T-helper 9 cell (primary cell): ENCODE measurements at places on chromosomes 11 and 22.

GRCh38 chr11:74780248-74781005 lies 31.8 kb downstream of the RNF169 start:
- DNase-seq = no peak

GRCh38 chr11:131595797-131596196 lies 225.4 kb downstream of the NTM start:
- no peak for DNase-seq

- no peak for DNase-seq
These were observed 1.1 kb downstream of the GVQW3 start for GRCh38 chr11:76382209-76382608.

DNA sequence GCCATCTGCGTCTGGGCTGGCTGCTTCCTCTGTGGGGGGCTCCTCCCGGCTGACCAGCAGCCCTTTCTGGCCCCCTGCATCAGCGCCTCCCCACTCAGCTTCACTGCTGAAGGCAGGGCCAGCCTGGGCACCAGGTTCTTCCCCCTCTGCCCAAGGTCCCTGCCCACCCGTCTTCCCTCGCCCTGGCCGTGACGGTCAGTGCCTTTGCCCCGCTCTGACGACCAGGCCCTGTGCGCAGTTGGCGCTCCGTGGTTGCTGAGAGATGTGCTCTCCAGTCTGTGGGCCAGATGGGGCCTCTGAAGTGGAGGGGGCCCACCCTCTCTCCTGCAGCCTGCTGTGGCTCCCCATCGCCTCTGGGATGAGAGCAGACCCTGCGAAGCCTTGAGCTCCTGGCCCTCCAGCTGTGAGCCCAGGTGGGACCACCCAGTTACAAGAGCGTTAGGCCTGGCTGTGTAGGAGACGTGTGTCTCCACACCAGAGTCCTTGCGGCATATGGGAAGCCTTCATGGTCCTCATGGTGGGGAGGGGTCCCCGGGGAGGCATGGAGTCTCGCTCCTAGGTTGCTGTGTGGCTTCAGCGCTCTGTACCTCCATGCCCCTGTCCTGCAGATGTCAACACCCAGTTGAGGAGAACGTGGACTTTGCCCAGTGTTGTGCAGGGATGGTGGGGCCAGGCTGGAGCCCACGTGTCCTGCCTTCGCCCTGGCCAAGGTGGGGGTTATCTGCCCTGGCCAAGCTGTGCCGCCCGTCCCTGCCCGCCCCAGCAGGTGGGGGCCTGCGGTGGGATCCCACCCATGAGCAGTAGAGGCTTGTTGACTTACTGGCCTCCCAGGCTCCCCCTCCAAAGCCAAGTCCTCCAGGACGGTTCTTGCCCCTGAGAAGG lies 14.2 kb downstream of the LRP5 start:
- DNase-seq = no peak

DNA sequence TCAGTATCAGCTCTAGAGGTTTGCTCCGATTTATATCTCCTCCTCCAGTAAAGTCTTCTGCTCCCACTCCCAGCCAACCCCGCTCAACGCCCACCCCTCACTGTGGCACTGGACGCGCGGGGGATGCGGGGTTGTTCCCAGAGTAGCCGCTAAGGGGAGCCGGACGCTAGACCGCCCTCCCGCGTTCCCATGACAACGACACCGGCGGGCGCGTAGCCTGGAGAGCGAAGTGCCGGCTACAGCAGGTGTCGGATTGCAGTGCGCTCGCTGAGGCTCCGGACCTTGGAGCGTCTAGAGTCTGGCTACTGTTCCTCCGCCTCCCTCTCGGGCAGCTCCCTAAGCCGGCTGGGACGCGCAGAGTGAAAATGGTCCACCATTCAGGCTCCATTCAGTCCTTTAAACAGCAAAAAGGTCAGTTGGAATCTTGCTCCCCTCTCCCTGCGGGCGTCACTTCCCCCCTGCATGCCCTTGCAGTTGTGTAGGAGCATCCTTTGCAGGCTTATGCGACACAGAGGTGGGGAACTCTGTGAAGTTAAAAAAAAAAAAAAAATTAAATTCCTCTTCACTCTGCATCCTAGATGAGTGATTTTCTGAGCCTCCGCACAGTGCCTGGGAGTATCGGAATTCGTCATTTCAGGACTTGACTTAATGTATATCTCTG lies at the start of gene ANO3:
ANO3 (plus strand) TSS at position 220 of the 661 bp plus-strand sequence; CDS start at position 366, 146 bp downstream.
- no peak for DNase-seq

- DNase-seq = no peak
These were observed 487.2 kb downstream of the MN1 start for GRCh38 chr22:27314276-27314807.

GRCh38 chr11:67558084-67558772 lies 25.4 kb upstream of the GSTP1 start:
- no peak for DNase-seq

DNA sequence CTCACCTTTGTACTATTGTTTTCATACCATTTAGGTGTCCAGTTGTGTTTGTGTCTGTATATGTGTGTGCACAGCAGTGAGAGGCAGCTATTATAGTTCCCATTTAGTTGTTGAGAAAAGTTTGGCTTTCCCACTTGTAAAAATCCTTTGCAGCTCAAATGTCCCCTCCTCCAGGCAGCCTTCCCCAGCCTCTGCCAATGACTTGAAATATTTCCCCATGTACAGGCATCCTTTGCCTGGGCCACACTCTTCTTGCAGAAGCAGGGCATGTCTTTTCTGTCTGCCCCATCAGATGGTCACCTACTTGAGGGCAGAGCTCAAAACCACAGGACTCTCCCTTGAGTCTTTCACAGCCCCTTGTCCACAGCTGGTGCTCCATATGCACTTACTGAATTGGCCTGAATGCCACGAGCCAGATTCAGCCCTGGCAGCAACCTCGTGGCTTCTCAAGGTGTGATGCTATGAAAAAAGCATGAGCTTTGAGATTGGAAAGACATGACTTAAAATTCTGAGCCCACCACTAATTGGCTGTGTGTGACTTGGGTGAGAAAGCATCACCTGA lies 39.3 kb downstream of the MYEOV start:
- DNase-seq = no peak

DNA sequence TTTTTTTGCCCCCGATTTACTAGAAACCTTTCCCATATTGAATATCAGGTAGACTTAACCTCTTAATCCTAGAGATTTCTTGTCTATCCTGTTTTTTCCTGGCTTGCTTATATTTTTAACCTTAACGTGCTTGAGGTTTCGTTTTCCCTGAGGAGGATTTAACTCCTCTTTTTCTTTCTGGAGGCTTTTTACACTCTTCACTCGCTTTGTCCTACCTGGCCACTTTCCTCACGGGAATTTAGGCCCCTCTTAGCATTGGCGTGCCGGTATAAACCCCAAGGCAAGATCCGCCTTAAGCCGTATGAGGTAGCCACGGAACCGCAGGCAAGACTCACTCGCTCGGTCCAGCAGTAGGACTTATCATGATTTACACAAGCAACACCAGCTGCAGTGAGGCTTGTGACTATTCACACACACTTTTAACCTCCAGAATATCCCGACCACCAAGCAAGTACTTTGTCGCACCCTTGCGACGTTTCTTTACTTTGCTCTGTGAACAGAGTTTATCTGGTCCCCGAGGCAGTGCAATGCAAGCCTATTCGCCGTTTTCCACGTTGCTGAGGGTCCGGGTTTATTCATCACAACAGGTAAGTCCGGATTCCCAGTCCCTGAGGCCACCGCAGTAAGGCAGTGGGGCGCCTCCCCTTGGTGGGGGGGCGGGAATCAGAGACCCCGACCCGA lies 20.6 kb upstream of the ALDH3B2 start:
- DNase-seq = no peak

- DNase-seq = no peak
These were observed 15.0 kb downstream of the POU2F3 start for GRCh38 chr11:120254788-120255518.

- no peak for DNase-seq
These were observed 2.7 kb downstream of the MYO18B start for GRCh38 chr22:25744694-25745093.

DNA sequence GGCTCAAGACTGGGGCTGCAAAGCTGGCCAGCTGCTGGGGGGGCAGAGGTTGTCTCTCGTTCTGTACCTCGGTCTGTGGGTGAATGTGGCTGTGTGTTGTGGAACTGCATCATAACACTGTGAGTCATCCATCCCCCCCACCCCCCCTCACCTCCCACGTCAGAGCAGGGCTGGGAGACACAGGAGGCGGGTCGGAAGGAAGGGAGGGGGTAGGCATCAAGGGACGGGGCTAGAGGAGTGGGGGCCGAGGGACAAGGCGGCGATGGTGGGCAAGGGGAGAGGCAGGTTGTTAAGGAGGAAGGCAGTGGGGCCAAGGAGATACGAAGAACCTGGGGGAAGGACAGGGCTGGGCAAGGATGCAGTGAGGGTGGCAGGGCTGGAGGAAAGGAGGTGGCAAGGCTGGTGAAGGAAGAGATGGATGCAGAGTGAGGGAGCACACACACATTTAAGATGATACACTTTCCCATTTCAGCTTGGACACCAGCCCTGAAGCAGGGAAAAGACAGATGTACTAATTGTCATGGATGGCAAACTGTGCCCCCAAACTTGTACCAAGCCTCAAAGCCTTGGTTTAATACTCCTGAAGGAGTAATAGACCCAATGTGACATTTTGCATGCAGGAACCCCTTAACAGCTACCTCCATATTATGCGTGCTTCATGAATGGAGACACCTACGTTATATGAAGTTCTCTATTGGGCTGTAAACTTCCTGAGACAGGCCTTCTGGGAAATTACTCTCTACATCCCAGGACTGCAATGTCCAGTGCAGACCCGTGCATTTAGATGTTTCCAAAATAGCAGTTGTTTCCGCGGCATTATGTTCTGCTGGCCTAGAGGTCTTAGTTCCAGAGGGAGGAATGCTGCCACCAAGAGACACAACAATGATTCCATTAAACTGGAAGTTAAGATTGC lies at the start of gene YPEL4:
YPEL4 (minus strand) TSS at position 87 of the 913 bp plus-strand sequence. CDS start 2,805 bp downstream, outside the sequence.
- peak; percentile 66 for DNase-seq

- no peak for DNase-seq
These were observed 22.6 kb downstream of the ADAMTS15 start for GRCh38 chr11:130470832-130471706.

DNA sequence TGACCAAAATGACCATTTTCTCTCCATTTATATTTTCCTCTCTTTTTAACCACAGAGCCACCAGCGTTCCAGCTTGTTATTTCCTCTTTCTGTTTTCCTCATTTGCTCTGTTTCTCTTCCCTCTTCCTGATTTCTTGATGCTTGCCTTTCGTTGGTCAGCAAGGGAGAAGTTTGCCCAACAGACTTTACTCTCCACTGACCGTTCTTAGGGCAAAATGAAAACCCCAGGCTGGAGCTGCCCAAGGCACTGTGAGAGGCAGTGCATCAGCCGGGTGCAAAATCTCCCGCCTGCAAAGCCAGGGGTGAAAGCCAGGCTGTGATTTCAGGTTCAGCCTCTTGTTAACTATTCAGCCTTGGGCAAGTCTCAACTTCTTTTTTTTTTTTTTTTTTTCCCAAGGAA lies 26.1 kb upstream of the APLP2 start:
- DNase-seq = no peak

DNA sequence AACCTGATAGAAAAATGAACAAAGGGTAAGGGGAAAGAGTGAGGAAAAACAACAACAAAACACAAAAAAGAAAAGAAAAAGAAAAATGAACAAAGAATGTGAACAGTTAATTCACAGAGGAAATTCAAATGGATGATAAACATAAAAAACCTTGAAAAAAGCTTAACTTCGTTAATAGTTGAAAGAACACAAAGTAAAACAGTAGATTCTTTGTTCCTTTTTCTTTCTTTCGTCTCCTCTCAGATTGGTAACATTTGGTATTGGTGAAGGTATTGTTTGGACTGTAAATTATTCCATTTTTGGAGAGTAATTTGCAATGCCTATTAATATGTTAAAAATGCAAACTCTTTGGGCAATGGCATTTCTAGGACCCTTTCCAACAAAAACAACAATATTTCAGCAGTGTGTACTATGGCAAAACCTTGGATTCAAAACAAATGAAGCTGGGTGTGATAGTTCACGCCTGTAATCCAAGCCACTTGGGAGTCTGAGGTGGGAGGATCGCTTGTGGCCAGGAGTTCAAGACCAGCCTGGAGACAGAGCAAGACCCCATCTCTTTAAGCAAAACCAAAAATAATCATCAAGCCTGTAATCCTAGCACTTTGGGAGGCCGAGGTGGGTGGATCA lies 3.3 kb upstream of the BACE1 start:
- DNase-seq = no peak

GRCh38 chr11:14148653-14149273 lies 186.2 kb downstream of the SPON1 start:
- DNase-seq = no peak

DNA sequence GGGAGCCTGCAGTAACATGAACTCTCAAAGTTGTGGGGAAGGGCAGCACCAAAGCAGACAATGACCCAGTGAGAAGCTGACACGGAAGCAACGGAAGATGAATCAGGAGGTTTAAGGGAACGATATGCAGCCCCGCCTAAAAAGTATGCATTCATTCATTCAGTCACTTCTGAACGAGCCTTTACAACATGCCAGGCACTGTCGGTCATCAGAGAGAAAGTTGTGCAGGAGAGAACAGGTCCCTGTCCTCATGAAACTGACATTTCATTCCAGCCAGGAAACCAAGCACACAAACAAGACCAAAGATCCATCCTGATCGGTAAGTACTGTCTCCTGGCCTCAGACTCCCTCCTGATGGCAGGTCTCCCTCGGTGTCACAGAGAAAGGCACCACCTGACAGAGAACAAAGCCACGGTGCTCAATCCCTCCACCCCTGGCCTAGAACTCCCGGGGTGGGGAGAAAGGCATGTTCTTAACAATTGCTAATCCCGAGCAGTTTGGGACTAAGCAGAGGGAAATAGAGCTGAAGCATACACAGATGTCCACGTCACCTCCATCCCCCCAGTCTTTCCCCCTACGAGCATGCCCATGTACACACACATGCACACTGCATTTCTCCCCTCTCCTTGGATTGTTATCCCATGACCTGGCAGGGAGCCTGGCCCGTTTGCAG lies 49.3 kb downstream of the LRFN4 start:
- no peak for DNase-seq

DNA sequence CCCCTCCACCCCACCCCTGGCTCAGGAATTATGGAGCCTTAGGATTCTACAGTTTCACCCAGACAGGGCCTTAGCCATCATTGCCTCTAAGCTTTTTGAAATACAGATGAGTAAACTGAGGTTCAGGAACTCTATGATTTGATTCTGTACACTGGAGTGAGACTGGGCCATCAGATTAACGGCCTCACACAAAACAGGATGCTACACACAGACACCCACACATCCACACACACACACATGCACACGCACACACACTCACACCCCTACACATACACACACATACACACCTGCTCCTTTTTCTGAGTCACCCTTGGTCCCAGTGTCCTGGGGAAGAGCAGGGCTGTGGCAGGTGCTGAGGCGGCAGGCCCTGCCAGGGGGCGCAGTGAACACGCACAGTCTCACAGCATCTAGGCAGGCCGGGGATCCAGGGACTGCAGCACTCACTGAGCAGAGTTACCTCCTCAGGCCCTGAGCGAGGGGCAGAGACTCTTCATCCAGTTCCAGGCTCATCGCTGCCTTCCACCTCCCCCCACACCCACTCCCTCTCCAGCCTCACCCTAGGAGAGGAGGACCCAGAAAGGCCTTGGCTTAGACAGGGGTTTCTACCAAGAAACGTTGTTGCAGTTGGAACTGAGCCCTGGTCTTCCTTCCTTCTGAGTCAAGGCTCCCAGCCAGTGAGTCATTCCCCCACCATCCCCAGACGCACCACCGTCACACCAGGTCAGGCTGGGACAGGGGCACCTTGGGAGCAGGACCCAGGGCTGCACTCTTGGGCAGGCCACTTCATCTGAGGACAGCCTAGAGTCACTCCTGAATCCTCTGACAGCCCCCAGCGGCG lies 89.8 kb upstream of the PARVA start:
- no peak for DNase-seq

GRCh38 chr11:119262668-119263351 lies 54.1 kb downstream of the MCAM start:
- DNase-seq = no peak
